ENCODE measurements at places on chromosomes 2 and 18. TPM values are rescaled to one million over a fixed set of nuclear protein-coding genes. Genes with fewer than 3 reads are reported as not detected.

The NAT8 gene
- 3.8 TPM for total RNA-seq

The RESP18 gene
- not detected for total RNA-seq

The B3GNT2 gene
- total RNA-seq: 53.0 TPM

GRCh38 chr2:120854766-120855530 is 119.3 kb downstream of the GLI2 start:
- no peak overlapping the region for H3K4me3 ChIP-seq
- peaks cover 7% of the 10 kb centered on the region for H3K4me1 ChIP-seq
- H3K27ac ChIP-seq: no peak overlapping the region
- no peaks in the 10 kb centered on the region for H3K27me3 ChIP-seq
- DNase-seq: no peak
- H3K36me3 ChIP-seq: no peaks in the 10 kb centered on the region

GRCh38 chr2:169736902-169737301 is 3.3 kb downstream of the KLHL23 start:
- H3K36me3 ChIP-seq: no peaks in the 10 kb centered on the region
- H3K4me1 ChIP-seq: peaks cover 17% of the 10 kb centered on the region
- no peaks in the 10 kb centered on the region for H3K27me3 ChIP-seq
- DNase-seq: no peak

GRCh38 chr2:237875256-237876060 is 16.0 kb downstream of the RAMP1 start:
- peaks cover 4% of the 10 kb centered on the region for H3K4me1 ChIP-seq
- no peaks in the 10 kb centered on the region for H3K36me3 ChIP-seq
- DNase-seq: peak; percentile 2
- no peak overlapping the region for H3K4me3 ChIP-seq
- no peak overlapping the region for H3K27ac ChIP-seq
- no peaks in the 10 kb centered on the region for H3K27me3 ChIP-seq

- H3K4me3 ChIP-seq: no peak overlapping the region
- peak overlapping the region; percentile 62 for H3K27ac ChIP-seq
- no peaks in the 10 kb centered on the region for H3K36me3 ChIP-seq
- peak; percentile 59 for DNase-seq
- no peaks in the 10 kb centered on the region for H3K27me3 ChIP-seq
Measured at GRCh38 chr18:7158216-7158615, 40.6 kb upstream of the LAMA1 start.

DNA sequence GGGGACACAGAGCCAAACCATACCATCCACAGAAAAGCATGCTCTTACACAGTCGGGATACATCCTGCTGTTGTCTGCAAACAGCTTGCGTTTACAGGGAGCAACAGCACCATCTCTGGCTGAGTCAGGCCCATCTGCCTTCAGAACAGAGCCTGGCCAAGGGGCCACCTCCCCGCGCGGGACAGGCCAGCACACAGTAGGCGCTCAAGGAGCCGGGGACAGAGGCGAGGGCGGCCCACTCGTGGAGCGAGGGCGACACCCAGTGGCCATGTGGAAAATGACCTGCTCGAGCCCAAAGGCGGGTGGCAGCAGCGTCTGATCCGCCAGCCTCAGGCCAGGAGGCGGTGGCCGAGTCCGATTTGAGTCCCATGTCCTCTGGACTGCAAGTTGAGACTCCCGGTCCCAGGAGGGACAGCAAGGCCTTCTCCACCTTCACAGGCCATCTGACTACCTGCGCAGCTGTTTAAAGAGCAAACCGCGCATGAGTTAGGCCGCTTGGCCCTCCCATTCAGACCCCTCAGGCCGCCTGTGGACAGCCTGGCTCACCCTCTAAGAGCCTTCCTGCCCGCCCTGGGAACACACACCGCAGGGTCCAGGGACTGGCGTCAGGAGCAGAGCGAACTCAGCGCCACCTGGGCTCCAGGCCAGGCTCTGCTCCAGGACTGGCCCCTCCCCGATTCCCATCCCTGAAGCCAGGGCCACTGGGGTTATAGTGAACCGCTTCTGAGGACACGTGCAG is 38.3 kb downstream of the TTC32 start:
- H3K27ac ChIP-seq: no peak overlapping the region
- H3K4me3 ChIP-seq: no peak overlapping the region
- no peaks in the 10 kb centered on the region for H3K27me3 ChIP-seq
- no peaks in the 10 kb centered on the region for H3K4me1 ChIP-seq
- peak; percentile 82 for DNase-seq

DNA sequence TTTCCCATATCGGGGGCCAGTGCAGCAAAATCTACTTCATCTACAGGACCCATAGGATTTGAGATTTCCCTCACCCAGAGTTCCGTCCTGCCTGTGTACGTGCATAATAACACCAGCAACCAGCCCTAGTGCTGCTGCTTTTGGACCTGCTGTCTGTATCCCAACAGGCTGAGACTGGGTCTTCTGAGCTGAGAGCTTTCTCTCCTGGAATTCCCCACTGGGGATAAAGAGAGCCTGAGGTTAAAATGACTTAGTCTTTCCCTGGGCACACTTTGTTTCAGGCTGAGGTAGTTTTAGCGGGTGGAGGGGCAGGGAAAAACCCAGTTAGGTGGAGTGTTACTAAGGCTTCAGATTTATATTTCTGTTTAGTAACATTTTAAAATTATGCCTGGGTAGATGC is 62.5 kb downstream of the SERTAD2 start:
- H3K36me3 ChIP-seq: no peaks in the 10 kb centered on the region
- no peak overlapping the region for H3K4me3 ChIP-seq
- H3K4me1 ChIP-seq: no peaks in the 10 kb centered on the region
- DNase-seq: no peak

DNA sequence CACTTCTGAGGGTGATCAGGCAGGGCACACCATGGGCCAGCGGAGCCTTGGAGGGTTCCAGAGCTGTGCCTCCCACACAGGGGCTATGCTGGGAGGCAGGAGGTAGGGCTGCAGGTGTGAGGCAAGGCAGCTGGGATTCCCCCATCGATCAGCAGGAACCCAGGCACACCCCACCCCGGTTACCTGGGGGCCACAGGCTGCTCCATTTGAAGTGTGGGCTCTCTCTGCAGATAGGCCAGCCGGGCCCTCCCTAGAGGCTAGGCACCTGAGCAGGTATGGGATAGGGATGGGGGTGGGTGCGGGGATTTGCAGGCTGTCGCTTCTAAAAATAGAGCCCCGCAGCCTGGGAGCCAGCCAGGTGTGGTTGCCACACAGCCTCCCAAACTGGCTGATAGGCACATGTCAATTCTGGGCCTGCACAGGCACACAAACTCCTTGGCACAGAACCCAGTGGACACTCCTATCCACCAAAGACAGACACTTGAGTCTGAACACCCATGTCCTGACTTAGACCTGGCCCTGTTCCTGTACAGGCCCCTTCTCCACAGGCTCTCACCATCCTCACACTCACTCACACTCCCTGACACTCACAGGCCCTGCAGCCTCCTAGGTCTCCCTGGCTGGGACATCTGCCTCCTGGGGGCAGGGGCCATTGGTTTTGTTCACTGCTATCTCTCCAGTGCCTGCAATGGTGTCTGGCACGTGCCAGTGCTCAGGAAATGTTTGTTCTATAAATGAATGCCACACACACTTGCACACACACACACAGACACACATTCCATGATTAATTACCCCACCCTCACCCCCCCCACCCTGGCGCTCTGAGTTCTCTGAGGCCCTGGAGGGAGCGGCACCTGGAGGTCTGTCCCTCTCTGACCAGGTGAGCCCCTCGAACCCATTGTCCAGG is 73.4 kb downstream of the ZFP36L2 start:
- H3K36me3 ChIP-seq: no peaks in the 10 kb centered on the region
- DNase-seq: no peak
- no peak overlapping the region for H3K4me3 ChIP-seq
- no peaks in the 10 kb centered on the region for H3K27me3 ChIP-seq

DNA sequence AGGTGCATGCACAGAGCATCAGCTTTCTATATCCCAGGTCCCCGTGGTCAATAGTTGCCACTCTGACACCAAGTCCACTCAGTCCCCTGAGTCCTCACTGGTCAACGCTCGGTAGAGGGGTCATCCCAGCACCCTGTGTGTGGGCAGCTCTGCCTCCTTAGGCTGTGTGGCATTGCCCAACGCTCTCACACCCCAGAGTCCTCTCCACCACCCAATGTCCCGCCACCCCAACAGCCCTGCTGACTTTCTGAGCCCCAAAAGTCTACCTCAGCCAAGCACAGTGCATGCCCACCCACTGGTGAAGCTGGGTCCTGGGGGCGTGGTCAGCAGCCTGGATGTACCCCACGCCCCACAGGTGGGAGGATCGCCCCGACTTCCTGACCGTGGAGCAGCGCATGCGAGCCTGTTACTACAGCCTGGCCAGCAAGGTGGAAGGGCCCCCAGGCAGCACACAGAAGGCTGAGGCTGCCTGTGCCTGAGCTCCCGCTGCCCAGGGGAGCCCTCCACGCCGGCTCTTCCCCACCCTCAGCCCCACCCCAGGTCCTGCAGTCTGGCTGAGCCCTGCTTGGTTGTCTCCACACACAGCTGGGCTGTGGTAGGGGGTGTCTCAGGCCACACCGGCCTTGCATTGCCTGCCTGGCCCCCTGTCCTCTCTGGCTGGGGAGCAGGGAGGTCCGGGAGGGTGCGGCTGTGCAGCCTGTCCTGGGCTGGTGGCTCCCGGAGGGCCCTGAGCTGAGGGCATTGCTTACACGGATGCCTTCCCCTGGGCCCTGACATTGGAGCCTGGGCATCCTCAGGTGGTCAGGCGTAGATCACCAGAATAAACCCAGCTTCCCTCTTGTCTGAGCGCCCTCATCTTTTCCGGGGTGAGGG is 25.9 kb downstream of the ZAP70 start:
- no peak overlapping the region for H3K27ac ChIP-seq
- no peak overlapping the region for H3K4me3 ChIP-seq
- H3K4me1 ChIP-seq: no peaks in the 10 kb centered on the region
- H3K27me3 ChIP-seq: no peaks in the 10 kb centered on the region
- no peaks in the 10 kb centered on the region for H3K36me3 ChIP-seq

DNA sequence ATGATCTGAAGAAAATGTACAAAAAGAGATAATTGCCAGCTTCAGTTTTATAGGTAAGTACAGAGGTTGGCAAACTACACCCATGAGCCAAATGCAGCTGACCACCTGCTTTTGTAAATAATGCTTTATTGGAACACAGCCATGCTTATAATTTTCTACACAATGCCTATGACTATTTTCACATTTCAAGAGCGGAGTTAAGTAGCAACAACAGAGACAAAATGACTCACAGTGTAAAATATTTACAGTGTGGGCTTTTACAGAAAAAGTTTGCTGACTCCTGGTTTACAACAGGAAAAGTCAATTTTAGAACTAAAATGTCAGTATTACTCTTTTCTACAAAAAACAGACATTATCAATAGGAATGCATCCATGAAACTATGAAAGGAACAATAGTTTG is 26.0 kb downstream of the CWC22 start:
- H3K36me3 ChIP-seq: no peaks in the 10 kb centered on the region
- H3K27me3 ChIP-seq: no peaks in the 10 kb centered on the region
- no peak overlapping the region for H3K4me3 ChIP-seq
- DNase-seq: no peak
- no peaks in the 10 kb centered on the region for H3K4me1 ChIP-seq
- no peak overlapping the region for H3K27ac ChIP-seq

DNA sequence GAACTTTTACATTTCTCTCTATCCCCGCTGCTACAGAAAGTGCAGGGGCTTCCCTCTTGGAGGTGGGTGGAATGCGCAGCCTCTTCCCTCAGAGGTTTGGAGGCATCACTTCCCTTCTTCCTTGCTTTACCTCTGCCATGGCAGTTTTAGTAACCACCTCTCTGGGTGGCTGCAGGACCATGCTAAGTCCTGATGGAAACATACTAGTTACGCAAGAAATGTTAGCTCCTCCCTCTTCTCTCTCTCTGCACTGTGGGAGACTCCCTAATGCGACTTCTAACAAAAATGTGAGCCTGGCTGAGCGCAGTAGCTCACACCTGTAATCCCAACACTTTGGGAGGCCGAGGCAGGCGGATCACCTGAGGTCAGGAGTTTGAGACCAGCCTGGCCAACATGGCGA is 116.8 kb upstream of the RAB6C start:
- no peaks in the 10 kb centered on the region for H3K4me1 ChIP-seq
- DNase-seq: no peak
- no peak overlapping the region for H3K27ac ChIP-seq

GRCh38 chr2:100292022-100292580 is 30.2 kb downstream of the LONRF2 start:
- no peaks in the 10 kb centered on the region for H3K27me3 ChIP-seq
- H3K4me1 ChIP-seq: peaks cover 25% of the 10 kb centered on the region
- no peak overlapping the region for H3K4me3 ChIP-seq

DNA sequence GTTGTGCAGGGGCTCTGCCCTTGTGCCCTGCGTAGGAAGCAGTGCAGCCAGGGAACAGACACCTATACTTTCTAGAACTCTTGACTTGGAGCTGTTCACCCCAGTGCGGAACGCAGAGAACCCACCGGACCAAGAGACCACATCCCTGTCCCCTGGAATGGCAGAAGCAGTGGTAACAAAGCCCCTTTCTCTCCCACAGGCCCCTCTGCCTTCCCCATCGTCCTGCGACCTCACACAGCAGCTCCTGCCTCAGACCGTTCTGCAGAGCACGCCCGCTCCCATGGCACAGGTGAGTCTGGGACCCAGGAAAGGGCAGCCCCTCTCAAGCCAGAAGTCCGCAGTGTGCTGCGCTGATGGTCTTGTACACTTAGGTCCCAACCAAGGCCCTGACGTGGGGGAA is 24.6 kb upstream of the RPL31 start:
- H3K4me1 ChIP-seq: peaks cover 5% of the 10 kb centered on the region
- H3K27me3 ChIP-seq: no peaks in the 10 kb centered on the region
- H3K36me3 ChIP-seq: no peaks in the 10 kb centered on the region
- DNase-seq: no peak

DNA sequence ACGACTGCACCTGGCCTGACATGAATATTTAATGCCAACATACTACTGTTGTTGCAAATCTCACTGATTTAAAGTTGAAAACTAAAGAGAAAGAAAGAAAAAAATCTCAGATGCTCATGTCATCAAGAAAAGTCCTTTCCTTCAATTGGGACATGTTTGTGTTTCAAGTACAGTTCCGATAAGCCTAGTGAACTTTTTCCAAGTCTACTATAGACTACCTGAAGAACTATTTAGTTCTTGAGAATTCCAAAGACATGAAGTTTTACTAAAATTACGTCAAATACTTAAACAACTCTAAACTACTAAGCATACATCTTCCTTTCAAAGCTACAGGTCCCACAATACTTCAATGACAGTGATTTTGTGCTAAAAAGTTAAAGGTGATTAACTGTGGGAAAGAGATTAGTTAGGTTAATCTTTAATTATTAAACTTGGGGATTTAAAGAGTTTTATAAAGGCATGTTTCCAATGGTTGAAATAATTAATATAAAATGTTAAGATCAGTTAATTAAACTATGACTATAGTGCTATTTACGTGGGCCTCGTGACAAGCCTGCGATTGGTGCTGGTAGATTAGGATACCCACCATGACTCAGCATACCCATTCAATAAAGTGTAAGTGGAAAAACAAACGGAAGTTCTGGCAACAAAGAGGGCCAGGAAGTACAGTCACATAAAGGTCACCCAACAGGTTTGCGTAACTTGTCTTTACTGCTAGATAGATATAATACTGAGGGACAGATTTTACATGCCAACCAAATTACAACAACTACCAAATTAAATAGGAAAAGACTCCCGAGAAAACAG is 55.5 kb downstream of the SEPTIN10 start:
- peak; percentile 13 for DNase-seq
- H3K4me3 ChIP-seq: no peak overlapping the region
- H3K27ac ChIP-seq: peak overlapping the region; percentile 16
- no peaks in the 10 kb centered on the region for H3K27me3 ChIP-seq

- no peak overlapping the region for H3K27ac ChIP-seq
- peaks cover 40% of the 10 kb centered on the region for H3K27me3 ChIP-seq
Measured at GRCh38 chr2:232523682-232524597, 2.0 kb upstream of the CHRND start.

All from hepatocyte (in vitro differentiated cells).